ENCODE measurements at places on chromosomes 5 and 9. TPM values are rescaled to one million over a fixed set of nuclear protein-coding genes. Genes with fewer than 3 reads are reported as not detected.

The TAF1L gene
- total RNA-seq = not detected

The PTPDC1 gene
- total RNA-seq = 9.2 TPM

The C7 gene
- 376 TPM for total RNA-seq

The CDKN2B gene
- 17.0 TPM for total RNA-seq

The GABRA6 gene
- total RNA-seq = not detected

The WNT8A gene
- total RNA-seq = not detected

The UGT3A1 gene
- not detected for total RNA-seq

The NAIP gene
- 88.4 TPM for total RNA-seq

The PCA3 gene
- not detected for total RNA-seq

The SGCD gene
- total RNA-seq = 15.5 TPM

The MAMDC2 gene
- 23.6 TPM for total RNA-seq

The TICAM2 gene
- 5.4 TPM for total RNA-seq

The FAT2 gene
- 0.03 TPM for total RNA-seq

The PCDHA12 gene
- 3.6 TPM for total RNA-seq

The AQP7 gene
- 8.3 TPM for total RNA-seq

The ZNF346 gene
- total RNA-seq = 13.1 TPM

The CDC20B gene
- not detected for total RNA-seq

The MEGF9 gene
- total RNA-seq = 103 TPM

The PRUNE2 gene
- 7.3 TPM for total RNA-seq

The FOXE1 gene
- not detected for total RNA-seq

The SLC22A5 gene
- total RNA-seq = 9.5 TPM

The HTR4 gene
- not detected for total RNA-seq

The GHR gene
- total RNA-seq = 5.7 TPM

The DMRT3 gene
- total RNA-seq = not detected

The KIAA0825 gene
- total RNA-seq = 5.1 TPM

The NDOR1 gene
- total RNA-seq = 19.5 TPM

The CARTPT gene
- not detected for total RNA-seq

The SPINK14 gene
- not detected for total RNA-seq

The HCN1 gene
- not detected for total RNA-seq

The OR1J1 gene
- total RNA-seq = not detected

The DHX29 gene
- 26.4 TPM for total RNA-seq

The CTSV gene
- total RNA-seq = 1.1 TPM

The CCL21 gene
- 39.1 TPM for total RNA-seq

The SIT1 gene
- total RNA-seq = 0.99 TPM

The OR13C4 gene
- total RNA-seq = not detected

The CD274 gene
- total RNA-seq = 9.4 TPM

The BSPRY gene
- total RNA-seq = 11.2 TPM

The SPATA31C1 gene
- total RNA-seq = not detected

The NR2F1 gene
- 50.7 TPM for total RNA-seq

The PHF24 gene
- 0.44 TPM for total RNA-seq

The ENG gene
- 173 TPM for total RNA-seq

The PTGES2 gene
- 56.9 TPM for total RNA-seq

The ANKRD20A1 gene
- total RNA-seq = 1.0 TPM
